ENCODE measurements at places on chromosomes 16 and 17. TPM values are rescaled to one million over a fixed set of nuclear protein-coding genes. Genes with fewer than 3 reads are reported as not detected.
A peak's percentile ranks its signal among the peaks of the same experiment; 100 is the strongest.

The GAS2L2 gene
- not detected for total RNA-seq

The ARHGAP44 gene
- total RNA-seq: 2.9 TPM

The SPN gene
- total RNA-seq: not detected

The CSHL1 gene
- not detected for total RNA-seq

The SLFN14 gene
- total RNA-seq: under 0.01 TPM

The LGALS9B gene
- not detected for total RNA-seq

The CACNG5 gene
- total RNA-seq: not detected

The NME4 gene
- total RNA-seq: 83.6 TPM

The OTOA gene
- total RNA-seq: under 0.01 TPM

- no peak for DNase-seq
Observed at GRCh38 chr17:74114881-74115470, 88.5 kb upstream of the RPL38 start.

- no peak for DNase-seq
Observed at GRCh38 chr17:5488752-5489151, 2.4 kb downstream of the MIS12 start.

- no peak for DNase-seq
Observed at GRCh38 chr17:77153999-77154586, 13.3 kb downstream of the SEC14L1 start.

GRCh38 chr17:35238821-35239220, 4.1 kb upstream of the SLFN5 start:
- peak; percentile 88 for DNase-seq

GRCh38 chr16:56450275-56450985, 702 bp downstream of the NUDT21 start:
- DNase-seq: peak; percentile 11

- peak; percentile 62 for DNase-seq
Observed at GRCh38 chr17:55161935-55162555, 102.7 kb upstream of the HLF start.

DNA sequence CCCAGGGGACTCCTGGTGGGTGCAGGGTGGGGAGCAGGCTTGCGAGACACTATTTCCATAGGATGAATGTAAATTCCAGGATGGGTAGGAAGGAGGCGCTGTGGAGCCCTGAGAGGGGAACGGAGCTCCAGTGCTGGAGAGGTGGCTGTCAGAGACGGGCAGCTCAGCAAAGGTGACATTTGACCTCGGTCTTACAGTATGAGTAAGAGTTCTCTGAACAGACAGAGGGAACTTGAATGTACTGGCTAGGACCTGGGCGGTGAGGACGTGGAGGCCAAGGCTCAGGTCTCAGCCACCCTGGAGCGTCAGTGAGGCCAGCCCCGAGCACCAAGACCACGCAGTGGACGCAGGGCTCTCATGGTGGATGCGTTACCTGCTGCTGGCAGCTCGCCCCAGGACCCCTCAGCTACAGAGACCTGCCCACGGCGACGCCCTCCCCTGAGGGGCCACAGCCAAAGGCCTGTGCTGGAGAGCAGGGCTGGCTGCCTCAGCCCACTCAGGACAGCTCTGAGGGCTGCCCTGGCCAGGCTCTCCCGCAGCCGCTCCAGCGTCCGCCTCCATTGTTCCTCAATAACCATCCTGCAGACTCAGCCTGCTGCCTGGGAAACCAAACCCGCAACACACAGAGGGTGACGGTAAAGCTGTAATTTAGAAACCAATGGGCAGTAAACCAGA, 65.9 kb upstream of the TNRC6C start:
- DNase-seq: peak; percentile 82

DNA sequence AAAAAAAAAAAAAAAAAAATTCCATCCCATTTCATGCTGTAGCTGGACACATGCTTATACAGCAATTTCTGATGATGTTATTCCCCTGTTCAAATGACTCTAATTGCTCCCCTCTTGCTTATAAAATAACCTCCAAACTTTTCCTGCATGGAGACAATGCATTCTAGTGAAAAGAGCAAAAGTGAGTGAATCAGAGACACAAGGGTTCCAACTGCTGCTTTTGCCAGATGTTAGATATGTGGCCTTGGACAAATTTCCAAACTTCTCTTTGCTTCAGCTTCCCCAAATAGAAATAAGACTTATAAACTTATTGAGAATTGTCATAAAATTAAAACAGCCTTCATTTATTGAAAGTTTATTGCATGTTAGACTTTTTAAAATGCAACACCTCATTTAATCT, 65.0 kb upstream of the AXIN2 start:
- no peak for DNase-seq

DNA sequence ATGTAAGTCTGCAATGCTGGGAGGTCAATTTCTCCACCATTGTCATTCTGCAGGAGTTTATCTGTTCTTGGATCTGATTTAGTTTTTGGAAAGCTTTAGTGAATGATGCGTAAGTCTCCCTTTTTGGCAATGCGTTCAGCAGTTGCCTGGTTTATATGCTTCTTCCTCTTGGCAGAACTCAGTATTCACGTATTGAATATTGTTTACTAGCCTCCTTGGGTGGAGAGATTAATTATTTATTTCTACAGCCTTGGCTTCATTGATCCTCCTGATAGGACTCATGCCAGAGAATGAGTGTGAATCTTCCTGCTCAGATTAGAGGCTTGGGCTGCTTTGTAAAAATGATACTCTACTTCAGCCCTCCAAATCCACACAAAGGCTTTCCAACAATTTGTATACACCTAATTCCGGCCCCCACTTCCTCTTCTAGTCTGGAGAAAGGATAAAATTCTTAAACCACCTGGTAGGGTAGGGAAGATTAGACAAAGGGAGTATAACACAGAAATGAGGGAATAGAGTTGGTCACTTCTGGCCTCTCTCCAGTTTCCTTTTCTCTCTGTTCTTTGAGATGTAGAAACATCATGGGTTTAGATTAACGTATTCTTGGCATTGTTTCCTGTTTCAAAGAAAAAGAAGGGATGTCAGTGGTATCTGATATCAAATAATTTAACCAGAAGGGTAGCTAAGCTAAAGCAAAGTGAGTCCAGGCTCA, 929.8 kb downstream of the KCNJ2 start:
- DNase-seq: no peak

DNA sequence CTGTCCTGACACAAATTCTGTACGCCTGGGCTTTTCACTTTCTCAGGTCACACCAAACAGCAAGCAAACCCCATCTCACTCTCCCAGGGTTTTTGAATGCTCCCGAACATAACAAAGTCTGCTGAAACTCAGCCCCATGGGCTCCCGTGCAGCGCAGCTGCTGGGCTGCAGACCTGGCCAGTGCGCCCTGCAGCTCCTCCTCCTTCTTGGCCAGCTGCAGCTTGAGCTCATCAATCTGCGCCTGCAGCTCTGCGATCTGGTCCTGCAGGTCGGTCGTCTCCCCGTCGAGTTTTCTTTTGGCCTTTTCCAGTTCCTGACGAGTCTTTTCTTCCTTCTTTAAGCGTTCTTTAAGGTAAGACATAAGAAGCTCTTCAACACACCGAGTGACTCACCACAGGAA, 70.5 kb downstream of the NDEL1 start:
- no peak for DNase-seq

DNA sequence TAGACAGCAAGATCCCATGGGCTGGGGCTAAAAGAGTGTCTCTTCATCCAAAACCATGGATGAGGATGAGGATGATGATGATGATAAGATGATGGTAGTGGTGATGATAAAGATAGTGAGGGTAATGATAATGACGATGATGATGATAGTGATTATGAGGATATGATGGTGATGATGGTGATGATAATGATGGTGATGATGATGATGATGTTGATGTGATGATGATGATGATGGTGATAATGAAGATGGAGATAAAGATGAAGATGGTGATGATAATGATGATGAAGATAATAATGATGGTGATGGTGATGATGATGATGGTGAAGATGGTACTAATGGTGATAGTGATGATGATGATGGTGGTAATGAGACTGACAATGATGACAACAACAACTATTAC, 299.5 kb downstream of the NPIPA8 start:
- DNase-seq: no peak

DNA sequence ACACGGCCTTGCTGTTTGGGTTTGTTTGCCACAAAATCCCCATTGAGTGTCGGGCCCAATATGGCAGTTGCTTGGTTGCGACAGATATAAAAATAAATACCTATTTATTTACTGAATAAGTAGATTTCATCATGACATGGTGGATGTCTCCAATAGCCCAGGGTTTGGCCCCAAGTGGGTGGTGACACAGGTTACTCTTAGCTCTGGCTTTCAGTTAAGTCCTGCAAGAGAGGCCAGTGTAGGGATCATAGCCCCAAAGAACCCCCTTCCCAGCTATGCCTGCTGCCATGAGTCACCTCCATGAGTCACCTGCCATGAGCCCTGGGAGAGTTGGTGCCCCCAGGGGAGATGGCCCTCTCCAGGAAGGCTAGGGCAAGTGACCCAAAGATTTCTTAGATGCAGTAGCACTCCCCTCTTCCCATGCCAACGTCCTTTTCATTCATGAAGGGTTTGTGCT, 78.7 kb upstream of the LGALS9 start:
- DNase-seq: no peak

- no peak for DNase-seq
Observed at GRCh38 chr16:21235199-21235585, 1.7 kb downstream of the ANKS4B start.

- no peak for DNase-seq
Observed at GRCh38 chr16:76376988-76377387, 99.8 kb downstream of the CNTNAP4 start.

DNA sequence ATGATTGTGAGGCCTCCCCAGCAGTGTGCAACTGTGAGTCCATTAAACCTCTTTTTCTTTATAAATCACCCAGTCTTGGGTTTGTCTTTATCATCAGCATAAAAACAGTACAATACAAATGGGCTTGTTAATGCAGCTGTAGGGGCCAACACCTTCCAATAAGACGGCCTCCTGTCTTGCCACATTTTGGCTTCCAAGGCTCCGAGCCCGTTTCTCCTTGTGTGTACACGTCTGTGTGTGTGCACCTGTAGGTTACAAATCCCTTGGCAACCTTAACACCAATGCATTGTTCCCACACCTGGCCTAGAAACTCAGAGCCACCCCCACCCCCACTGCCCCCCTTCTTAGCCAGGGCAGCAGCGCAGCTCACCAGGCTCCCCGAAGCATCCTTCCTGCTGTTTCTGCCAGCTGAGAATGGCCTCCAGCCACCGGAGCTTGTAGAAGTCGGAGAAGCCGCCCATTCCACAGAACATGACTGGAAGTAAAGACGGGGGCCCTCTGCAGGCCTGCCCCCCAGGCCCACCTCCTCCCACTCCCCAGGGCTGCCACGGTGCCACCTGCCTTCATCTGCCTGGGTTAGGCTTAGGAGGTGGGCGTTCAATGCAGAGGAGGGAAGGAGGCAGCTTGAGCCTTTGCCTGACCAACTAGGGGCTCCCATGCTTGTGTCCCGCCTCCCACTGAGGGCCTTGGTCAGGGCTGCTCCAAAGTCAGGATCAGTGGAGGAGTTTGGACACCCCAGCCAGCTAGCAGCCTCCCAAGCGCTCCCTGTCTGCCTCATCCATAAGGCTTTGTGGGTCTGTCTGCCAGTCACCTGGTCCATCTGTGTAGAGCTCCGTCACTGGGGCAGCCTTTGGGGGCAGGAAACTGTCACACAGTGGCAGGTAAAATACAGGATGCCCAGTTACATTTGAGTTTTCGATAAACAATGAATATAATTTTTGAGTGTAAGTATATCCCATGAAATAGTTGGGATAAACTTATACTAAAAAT, 10.6 kb downstream of the C16orf89 start:
- DNase-seq: no peak

- no peak for DNase-seq
Observed at GRCh38 chr16:14180481-14180944, 109.4 kb downstream of the MRTFB start.

DNA sequence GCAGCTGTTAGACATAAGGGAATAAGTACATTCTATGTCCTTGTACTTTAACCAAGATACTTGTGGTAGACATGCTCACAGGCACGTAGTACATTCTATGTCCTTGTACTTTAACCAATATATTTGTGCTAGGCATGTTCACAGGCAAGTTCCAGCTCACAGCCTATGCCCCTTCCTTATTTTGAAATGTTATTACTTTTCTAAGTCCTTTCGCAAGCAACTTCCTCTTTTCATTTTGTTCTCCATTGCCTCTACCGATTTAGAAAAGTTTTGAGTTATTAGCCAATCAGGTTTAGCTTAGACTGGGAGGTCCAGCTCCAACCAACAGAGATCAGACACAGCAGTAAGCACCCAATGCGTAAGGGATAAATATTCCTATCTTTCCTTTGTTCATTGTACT, 60.1 kb upstream of the NUDT7 start:
- DNase-seq: no peak

GRCh38 chr16:68370581-68371275, 59.9 kb downstream of the PRMT7 start:
- DNase-seq: peak; percentile 14

DNA sequence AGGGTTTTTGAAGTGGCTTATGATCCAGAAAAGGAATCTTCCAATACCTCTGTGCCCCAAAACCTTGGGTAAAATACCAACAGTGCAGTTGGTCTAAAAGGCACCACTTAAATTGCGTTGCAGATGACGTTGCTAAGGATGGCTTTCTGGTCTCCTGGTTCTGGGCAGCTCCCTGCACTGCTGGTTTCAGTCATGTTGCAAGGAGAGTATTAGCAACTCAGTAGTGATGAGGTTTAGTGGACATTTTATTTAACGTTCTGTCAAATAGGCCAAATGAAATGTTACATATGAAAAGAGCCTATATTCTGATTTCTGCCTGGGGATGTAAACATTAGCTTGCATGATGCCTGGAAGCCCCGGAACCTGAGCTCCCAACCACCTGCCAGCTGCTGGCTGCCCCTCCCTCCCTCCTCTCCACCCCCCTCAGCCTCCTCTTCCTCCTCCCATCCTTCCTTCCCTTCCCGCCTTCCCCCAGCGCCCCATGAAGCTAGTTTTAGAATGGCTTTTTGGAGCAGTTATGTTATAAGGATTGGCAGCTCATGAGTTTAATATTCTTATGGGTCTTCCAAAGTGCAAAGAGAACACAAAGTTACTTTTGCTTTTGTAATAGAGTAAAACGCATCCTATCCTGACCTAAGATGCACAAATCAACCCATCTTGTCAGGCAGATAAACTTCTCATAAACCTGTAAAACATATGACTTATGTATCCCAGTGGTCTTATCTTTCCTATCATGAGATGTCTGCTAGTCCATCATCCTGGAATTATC, 20.7 kb downstream of the CD7 start:
- peak; percentile 78 for DNase-seq

DNA sequence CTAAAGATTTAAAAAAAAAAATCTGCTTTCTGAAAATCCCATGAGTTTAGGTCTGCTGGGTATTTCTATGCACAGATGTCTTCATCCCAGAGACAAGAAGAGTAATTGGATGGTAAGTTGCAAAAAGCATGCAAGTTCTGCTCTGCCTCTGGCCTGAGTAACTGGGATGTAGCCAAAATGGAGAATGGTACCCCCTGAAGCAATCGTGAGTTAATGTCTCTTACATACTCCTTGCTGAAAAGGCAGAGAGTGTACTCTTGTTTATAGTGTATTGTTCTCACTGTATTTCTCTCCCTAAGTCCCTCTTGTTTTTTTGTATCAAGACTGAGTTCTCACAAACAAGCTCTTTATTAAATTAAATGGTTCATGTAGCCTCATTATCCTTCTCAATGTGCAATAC, 259.0 kb downstream of the IRX3 start:
- peak; percentile 51 for DNase-seq

- no peak for DNase-seq
Observed at GRCh38 chr17:9760266-9760665, 31.1 kb downstream of the DHRS7C start.

- no peak for DNase-seq
Observed at GRCh38 chr17:64653985-64654355, 8.1 kb downstream of the SMURF2 start.
